RPMI8226 (cell line): ENCODE measurements at places on chromosomes 13 and 19.

- peak; percentile 36 for DNase-seq
Observed at GRCh38 chr19:5718579-5719273, 1.2 kb downstream of the LONP1 start.

DNA sequence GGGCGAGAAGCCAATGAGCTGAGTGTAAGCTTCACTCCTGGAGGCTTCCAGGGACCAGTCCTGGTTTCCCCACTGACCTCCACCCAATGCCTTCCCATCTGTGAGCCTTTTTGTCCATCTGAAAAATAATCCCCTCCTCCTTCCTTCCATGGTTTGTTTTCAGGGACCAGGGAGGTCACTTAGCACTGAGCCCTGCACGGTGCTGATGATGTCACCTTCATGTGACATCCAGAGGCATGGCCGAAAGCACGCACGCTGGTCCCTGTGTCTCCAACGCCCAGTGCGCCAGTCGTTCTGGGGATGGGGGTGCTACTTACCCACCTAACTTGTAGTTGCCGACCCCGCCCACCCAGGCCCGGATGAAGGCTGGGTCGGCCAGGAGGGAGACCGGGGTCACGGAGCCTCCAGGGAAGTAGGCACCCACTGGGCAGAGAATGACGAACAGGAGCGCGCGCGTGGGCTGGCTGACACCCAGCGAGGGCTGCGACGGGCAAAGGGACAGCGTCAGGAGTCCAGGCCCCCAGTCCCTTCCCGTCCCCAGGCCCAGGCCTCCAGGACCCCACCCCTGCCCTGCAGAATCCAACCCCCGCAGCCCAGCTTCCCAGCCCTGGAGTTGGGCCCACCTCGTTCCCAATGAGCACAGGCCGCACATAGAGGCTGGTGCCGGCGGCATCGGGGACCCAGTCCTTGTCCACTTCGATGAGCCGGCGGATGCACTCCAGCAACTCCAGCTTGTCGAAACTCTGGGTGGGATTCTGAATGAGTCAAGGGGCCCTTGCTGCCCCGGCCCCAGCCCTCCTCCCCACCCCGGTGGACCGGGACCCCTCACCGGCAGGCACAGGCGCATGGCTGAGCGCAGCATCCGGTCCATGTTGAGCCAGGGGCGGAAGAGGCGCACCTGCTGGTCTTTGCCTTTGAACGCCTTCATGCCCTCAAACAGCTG is 11.2 kb downstream of the BCAT2 start:
- DNase-seq = no peak

GRCh38 chr13:63910511-63910910 is 2494.9 kb upstream of the PCDH20 start:
- DNase-seq = no peak

GRCh38 chr19:3210347-3211017 is 14.0 kb upstream of the CELF5 start:
- DNase-seq = peak; percentile 70

DNA sequence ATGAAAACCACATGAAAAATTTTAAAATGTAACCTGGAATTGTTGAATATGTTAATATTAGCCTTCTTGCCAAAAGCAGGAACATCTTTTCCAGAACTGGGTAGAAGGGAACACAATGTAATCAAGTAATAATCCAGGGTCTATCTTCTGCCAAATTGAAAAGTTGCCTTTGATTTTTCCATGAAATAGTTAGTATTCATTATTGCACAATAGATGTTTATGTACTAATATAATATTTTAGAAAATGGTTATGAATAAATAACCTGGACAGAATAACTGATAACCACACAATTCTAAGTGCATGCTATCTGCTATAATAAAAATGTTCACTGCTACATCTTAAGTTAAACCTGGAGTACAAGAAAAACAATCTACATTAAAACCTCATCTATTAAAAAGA is 802.3 kb downstream of the LIG4 start:
- DNase-seq = no peak

DNA sequence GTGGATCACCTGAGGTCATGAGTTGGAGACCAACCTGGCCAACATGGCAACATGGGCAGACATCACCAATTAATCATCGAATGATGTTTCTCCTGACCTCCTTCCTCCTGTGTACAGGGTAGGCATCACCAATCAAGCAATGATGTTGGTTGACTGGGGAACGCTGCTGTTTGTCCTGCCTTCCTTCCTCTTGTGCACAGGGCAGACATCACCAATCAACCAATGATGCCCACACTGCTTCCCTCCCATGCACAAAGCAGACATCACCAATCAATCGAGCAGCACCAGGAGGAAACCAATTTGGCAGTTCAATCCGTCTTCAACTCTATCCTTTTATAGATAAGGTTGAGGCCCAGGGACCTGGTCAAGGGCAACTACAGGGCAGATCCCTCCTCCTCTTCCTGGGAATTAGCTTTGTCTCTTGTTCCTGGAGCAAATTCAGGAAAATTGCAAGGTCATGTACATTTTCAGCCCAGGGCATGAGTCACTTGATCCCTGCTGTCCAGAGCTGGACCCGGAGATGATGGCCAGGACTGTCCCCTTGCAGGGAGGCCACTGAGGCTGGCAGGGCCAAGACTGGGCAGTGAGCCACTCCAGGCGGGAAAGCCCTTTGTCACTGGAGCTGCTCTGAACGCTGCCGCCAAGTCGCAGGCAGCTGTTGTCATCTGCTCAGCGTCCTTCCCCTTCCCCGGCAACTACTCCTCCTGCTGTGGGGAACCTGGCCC is 5.3 kb upstream of the CSNK1G2 start:
- peak; percentile 54 for DNase-seq

- DNase-seq = no peak
Observed at GRCh38 chr13:51325837-51326236, 13.7 kb upstream of the SERPINE3 start.

GRCh38 chr13:31521435-31521834 is 217.9 kb upstream of the RXFP2 start:
- DNase-seq = no peak

DNA sequence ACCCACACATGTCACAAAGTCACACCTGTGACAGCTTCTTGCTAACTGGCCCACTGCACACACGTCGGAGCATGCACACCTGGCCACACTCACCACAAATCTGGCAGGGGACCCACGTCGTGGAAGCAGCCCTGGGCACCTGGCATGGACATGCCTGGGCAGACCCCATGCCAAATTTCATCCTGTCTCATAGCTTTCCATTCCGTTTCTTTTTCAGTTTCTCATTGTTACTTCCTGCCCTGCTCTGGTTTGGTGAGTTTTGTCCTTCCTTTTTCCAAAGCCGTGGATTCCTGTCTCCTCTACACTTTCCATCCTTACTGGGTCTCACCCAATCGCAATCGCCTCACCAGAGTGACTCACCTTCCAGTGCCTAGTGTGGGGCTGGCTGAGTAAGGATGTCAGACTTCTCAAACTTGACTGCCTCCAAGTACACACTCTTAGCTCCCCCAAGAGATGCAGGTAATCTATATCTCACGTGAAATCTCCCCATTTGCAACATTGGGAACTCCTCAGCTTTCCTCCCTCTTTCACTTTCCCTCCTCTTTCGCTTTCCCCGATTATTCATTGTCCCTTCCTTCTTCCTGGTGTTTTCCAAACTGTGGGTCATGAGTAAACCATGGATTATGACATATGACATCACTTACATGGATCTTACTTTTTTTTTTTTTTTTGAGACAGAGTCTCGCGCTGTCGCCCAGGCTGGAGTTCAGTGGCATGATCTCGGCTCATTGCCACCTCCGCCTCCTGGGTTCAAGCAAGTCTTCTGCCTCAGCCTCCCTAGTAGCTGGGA is 1.6 kb upstream of the BBC3 start:
- DNase-seq = peak; percentile 77

DNA sequence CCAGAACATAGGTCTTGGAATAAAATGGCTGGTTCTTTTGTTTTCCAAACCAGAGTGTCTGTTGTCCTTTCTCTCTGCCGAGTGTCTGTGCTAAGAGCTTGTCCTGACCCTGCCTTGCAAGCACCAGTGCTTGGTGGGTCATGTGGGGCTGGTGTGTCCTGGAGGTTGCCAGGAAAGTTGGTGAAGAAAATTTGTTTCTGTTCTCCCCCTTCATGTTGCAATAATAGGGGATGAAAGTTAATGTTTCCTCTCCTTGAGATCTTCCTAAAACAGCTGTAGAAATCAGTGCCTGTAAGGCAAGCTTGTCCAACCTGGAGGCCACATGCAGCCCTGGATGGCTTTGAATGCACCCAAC is 2.7 kb downstream of the HAMP start:
- no peak for DNase-seq

DNA sequence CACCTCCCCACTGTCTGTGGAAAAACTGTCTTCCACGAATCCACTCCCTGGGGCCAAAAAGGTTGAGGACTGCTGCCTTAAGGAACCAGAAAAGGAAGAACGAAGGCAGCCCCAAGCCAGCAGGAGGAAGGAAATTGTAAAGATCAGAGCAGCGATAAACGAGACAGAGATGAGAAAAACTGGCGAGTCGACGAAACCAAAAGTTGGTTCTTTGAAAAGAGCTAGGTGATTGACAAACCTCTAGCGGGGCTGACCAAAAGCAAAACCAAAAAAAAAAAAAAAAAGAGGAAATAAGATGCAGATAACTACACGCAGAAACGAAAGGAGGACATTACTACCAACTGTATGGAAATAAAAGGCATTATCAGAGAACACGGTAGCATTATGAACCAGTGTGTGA is 76.9 kb downstream of the GADD45B start:
- DNase-seq = peak; percentile 85

- DNase-seq = no peak
Observed at GRCh38 chr13:45508776-45509175, 44.0 kb downstream of the COG3 start.

- DNase-seq = no peak
Observed at GRCh38 chr13:51271528-51272085, 49.4 kb downstream of the FAM124A start.

DNA sequence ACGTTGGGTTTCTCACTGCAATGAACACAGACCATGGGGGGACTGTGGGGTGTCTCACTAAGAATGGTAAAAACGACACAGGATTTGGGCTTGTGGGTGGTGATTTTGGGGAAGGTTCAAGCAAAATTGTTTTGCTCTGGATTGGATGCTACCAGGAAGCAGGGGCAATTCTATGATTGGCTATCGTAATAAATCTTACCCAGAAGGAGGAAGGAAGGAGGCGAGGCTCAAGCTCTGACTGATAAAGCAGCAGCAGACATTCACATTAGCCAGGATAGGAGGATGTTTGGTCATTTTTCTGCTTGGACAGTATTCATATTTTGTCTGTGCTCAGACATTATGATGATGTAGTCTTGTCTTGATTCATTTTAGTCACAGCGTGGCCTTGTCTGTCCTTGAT is 1.5 kb downstream of the ZNF576 start:
- no peak for DNase-seq

- peak; percentile 56 for DNase-seq
Observed at GRCh38 chr19:35142606-35143230, 337 bp upstream of the FXYD7 start.

GRCh38 chr13:108263621-108264355 is 5.7 kb upstream of the TNFSF13B start:
- no peak for DNase-seq

DNA sequence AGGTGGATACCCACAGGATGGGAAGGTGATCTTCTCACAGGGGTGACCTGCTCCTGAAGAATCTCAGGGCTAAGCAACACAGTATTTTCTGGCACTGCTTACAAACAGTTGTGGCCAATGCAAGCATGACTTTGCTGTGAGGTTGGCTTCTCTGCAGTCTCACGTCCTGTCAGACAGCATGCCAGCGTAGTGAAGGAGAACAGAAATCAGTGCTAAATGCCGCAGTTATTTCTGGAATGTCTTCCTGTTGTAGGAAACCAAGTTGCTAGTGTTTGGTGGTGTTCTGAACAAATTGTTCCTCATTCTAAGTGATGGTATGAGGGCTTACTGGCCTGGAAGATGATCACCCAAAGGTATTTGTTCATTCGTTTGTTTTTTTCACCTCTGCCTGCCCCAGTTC is 320.1 kb downstream of the MTUS2 start:
- DNase-seq = no peak

DNA sequence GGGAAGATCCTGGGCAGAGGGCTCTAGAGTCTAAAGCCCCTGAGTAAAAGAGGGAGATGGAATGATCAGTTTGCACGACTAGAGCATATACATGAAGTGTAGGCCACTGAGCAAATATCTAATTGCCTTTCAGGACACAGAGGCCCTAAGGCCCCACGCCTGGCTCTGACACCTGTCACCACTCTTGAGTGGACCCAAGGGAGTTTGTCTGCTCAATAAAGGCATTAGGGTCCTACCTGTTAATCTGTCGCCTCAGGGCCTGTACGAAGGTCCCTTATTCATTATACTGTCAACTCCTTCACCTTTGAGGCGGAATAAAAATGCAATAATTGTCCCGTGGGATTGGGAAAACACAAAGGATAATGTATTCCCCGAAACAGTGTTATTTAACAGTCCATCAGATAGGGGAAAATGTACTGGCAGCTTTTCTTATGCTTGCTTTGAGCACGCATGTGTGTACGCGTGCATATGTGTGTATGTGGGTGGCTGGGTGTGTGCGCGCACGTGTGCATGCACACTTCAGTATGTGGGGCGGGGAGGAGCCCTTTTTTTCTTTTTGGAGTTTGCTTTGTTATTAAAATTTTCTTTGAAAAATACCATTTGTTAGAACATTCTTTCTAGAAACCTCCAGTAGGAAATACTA is 161.8 kb upstream of the SERP2 start:
- no peak for DNase-seq

- DNase-seq = no peak
Observed at GRCh38 chr19:51800473-51801244, 5.7 kb downstream of the FPR3 start.

- DNase-seq = no peak
Observed at GRCh38 chr19:52297601-52298364, 814 bp downstream of the ZNF480 start.

DNA sequence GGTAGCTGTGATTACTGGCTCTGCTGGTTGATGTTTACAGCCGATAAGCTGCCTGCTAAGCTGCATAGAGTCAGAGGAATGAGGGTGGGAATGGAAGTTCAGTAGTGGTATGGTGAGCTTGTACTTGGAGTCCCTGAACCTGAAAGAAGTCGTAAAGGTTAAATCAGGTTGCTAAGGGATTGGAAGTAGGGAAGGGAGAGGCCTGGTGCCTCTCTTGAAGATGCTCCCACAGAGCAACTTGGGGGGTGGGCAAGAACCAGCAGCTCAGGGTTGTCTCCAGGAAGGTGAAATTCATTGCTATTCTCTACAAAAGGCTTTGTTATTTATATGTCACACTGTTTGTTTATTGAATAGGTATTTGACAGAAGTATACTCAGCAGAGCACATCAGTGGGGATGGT is 73.8 kb upstream of the OLFM4 start:
- DNase-seq = no peak

GRCh38 chr19:5240011-5240410 is 100.6 kb downstream of the PTPRS start:
- no peak for DNase-seq

GRCh38 chr13:30477346-30478195 is 11.8 kb upstream of the HMGB1 start:
- no peak for DNase-seq

GRCh38 chr19:14614099-14614412 is 31.2 kb downstream of the CLEC17A start:
- DNase-seq = no peak

GRCh38 chr13:30017880-30018279 is 167.5 kb upstream of the UBL3 start:
- no peak for DNase-seq

- DNase-seq = no peak
Observed at GRCh38 chr13:109381546-109382180, 404.7 kb downstream of the IRS2 start.

GRCh38 chr19:28170066-28170465 is 1042.9 kb downstream of the UQCRFS1 start:
- no peak for DNase-seq
